Ecto neural progenitor cell (in vitro differentiated cells): ENCODE measurements at places on chromosomes 16 and 17.

- no peak for DNase-seq
Measured at GRCh38 chr16:12276576-12276975, 300.0 kb downstream of the SNX29 start.

- DNase-seq, result no peak
Measured at GRCh38 chr16:12272264-12272663, 295.7 kb downstream of the SNX29 start.

- no peak for DNase-seq
Measured at GRCh38 chr17:79463421-79464317, 147.2 kb downstream of the RBFOX3 start.

DNA sequence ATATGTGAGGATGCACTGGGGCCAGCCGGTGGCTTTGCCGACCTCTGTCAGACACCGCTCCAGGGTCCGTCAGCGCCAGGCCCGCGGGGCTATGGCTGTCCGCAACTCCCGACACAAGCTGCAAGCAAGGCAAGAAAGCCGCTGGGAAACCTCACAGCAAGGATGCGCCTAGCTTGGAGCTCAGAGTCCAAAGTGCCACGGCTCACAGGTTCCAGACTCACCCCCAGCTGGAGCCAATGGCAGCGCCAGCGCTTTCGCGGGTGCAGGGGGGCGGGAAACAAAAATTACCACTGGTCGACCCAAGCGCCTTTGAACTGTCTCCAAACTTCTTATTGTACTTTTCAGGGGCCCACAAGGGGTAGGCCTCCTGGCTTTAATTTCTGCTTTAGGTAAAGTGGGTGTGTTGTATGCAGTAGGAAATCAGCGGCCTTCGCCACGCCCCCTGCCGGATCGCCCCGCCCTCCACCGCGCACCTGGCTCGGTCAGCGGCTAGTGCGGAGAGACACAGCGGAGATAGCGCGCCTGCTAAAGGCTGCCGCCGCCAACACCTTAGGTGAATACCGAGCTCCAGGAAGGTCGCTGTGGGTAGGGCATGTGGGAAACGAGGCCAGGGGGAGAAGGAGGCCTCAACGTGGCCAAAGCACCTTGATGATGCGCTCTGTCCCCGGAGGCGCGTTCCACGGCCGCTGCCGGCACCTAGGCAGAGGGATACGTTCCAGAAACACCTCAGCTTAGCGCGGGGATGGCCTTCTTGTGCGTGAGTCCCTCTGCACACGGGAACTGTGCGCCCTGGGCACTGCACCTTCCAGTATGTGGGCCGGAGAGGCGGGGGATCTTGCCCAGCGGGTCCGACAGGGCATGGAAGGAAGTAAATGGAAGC lies 61.0 kb upstream of the RBL2 start:
- no peak for DNase-seq

DNA sequence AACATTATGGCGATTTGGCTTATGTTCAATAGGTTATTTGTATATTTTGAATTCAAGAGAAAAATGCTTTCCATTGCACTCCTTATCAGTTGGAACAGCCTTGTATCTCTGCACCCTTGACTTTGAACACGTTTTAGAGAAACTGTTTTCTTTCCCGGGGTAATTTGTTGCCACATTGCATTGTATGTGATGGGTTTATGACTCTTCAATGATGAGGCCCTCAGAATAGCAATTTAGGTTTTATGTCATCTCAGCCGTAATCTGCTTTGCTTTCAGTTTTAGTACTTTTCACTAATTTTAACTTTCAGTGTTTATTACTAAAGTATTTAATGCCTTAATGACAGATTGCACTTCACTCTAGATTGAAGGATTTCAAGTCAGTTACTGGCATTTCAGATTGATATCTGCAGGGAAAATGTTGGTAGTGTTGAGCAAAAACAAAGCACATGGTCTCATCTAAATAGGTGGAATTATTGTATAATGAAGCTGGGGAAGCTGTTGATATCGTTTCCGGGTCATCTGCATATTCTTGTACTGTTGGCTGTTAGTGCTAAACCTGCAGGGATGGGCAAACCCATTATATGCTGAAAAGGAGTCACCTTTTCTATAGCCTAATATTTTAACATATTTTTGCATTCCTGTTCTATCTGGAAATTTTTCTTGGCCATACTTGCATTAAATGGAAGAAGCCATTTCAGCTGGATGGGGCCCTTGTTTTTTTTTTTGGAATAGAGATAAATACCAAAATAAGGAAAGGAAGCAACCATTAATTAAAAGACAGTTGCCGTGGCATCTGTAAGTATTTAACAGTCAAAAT lies 2.0 kb downstream of the LUC7L3 start:
- no peak for DNase-seq

- DNase-seq, result no peak
Measured at GRCh38 chr17:42908872-42909700, 8.5 kb downstream of the G6PC1 start.

DNA sequence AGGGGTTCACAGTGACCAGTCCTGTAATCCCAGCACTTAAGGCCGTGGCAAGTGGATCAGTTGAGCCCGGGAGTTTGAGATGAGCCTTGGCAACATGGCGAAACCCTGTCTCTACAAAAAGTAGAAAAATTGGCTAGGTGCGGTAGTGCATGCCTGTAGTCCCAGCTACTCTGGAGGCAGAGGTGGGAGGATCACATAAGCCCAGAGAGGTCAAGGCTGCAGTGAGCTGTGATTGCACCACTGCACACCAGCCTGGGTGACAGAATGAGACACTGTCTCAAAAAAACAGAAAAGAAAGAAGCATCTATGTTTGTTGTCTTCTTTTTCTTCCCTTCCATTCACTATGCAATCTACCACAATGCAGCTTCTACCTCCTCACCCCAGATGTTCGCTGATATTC lies 151.9 kb upstream of the RBL2 start:
- DNase-seq, result no peak

DNA sequence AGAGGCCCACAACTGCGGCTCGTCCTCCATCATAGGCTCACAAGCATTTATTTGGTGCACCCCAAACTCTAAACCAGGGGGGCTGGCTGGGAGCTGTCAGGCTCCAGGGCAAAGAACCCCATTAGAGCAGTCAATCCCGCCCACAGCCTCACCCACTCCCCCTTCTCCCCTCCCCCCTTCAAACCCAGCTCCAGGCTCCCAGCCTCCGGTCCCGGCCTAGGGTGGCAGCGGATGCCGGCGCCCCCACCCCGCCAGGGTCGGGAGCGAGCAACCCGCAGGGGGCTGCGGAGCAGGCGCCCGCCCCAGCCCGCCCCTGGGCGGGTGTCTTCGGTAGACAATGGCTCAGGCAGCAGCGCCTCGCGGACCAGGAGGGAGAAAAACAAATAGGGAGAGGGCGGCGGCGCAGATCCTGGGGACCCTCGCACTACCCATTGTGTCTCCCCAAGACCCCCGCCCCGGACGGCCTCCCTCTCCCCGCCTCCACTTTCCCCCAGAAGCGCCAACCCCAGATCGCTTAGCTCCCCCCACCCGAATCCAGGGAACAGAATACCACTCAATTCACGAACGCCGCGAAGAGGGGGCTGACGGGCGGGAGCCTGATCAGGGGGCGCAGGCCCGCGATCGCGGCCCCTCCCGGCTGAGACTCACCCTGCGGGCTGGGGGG lies 572 bp downstream of the FAM171A2 start:
- DNase-seq, result peak; percentile 77

DNA sequence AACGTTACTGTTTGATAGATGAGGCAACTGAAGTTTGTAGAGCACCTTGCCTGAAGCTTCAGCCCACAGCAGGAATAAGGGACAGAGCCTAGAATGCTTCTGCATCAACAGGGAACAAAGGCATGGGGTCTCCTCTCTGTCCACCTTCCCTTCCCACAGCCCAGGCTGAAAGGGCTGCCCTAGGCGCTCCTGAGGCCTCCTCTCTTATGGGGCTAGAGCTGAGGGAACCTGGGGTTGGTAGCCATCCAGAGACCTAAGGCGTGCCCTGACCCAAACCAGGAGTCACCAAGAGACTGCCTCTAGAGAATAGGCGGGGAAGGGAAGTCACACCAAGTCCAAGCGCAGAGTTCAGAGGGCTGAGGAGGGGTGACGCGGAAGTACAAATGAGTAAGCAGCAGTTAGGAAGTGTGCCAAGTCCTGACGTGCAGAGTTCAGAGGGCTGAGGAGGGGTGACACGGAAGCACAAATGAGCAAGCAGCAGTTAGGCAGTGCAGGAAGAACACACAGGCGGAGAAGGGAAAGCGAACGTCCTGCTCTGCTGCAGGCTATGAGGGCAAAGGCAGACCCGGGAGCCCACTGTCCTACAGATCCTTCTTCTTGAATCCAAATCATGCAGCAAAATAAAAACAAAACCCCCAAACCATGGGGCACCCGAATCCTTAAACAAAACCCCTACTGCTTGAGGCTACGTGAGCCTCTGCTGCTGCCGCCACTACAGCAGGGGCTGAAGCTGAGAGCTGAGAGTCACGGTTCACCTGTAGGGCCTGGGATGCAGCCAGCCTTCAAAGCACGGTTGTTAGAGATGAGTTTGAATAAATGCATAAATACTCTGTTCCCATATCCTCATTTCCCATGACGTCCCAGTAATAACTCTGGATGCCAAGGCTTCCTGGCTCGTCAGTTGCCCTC lies 2.7 kb upstream of the SPG7 start:
- DNase-seq, result no peak

GRCh38 chr16:54926166-54926838 lies 4.4 kb upstream of the IRX5 start:
- no peak for DNase-seq

GRCh38 chr16:27332105-27332504 lies 18.3 kb downstream of the IL4R start:
- DNase-seq, result no peak

DNA sequence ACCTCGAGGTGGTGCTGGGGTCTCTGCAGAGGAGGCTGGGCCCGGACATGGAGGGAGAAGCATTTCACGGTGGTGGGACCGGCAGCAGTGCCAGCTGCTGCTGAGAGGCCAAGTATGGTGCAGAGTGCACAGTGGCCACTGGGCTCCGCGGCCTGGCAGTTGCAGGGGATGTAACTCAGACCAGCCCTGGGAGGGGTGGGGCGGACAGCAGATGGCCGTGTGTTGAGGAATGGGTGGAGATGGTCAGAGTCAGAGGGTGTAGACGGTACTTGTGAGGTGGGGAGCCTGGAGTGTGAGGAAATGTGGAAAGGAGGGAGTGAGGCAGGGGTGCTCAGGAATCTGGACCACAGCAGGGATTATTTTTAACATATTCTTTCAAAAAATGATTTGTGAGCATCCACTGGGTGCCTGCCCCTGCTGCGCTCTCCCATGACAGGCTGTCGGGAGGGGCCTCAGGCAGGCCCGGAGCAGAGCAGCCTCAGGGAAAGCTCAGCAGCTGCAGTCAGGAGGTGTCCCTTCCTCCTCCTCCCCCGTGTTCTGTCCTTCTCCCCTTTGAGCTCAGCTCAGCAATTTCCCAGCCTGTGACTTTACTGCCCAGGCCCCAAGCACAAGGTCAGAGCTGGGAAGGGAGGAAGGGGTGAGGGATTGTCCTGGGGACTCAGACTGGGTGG lies 113.1 kb downstream of the RAP1GAP2 start:
- DNase-seq, result no peak

DNA sequence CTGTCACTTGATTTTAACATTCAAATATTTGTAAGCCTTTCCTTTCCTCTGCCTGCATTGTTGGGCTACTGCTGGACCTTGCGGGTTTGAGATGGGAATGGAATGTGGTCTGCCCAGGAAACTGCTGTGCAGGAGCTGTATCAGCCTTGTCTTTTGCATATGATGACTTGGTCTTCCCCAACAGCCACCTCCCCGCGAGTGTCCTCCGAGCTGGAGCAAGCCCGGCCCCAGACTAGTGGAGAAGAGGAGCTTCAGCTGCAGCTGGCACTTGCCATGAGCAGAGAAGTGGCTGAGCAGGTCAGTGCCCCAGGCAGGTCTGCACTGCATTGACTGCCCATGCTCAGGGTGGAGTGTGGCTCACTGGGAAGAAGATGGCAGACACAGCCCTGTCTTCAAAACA lies 52.8 kb downstream of the B9D1 start:
- DNase-seq, result no peak

GRCh38 chr16:11164482-11165270 lies 91.3 kb downstream of the SOCS1 start:
- no peak for DNase-seq

DNA sequence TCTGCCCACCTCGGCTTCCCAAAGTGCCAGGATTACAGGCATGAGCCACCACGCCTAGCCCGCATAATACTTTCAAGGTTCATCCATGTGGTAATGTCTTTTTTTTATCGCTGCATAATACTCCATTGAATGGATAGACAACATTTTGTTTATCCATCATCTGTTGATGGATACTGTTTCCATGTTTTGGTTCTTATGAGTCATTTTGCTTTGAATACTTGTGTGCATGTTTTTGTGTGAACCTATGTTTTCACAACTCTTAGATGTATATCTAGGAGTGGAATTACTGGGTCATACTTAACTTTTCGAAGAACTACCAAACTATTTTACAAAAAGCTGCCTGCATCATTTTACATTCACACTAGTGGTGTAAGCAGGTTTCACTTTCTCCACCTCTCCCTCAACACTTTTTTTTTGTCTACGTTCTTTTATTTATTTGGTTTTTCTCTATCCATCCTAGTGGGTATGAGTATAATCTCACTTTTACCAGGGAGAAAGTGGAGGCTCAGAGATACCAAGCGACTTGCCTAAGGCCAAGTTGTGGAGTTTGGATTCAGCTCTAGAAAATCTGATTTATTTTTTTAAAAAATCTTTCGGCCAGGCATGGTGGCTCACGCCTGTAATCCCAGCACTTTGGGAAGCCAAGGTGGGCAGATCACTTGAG lies 151.2 kb downstream of the CMIP start:
- no peak for DNase-seq

GRCh38 chr17:63722403-63722802 lies 19.2 kb downstream of the STRADA start:
- DNase-seq, result no peak

DNA sequence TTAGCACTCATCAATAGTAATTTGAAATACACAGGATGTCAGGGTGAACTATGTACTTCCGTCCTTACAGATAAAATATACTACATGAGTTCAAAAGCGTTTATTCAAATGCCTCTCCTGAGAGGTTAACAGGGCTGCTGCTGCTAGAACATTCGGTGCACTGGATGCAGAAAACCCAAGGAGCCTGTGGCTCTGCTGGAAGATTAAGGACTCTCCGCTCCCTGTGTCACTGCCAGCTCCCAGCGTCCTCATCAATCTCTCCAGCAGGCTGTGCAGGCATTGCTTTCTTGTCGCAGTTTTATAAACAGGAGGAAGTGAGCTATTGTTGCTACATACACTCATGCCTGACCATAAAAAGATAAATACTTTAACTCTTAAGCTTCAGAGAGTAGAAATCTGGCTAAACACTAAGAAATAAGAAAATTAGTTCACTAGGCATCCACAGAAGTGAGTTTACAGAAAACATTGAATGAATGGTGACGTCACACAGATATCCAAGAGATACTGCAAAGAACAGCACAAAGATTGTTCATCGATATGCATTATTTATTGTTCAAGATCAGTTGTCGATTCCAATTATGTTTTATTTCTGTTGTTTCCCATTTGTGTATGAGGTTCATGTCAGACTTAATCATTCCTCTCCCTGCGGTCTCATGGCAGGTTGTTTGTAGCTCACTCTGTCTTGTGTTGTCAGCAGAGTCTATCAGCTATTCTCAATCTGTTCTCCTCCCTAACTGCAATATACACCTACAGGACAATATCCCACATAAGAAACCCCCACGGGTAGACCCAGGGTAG lies 127.9 kb upstream of the MON1B start:
- no peak for DNase-seq
